HFFc6 (cell line): ENCODE measurements at places on chromosomes 4 and X.
A peak's percentile ranks its signal among the peaks of the same experiment; 100 is the strongest.

- DNase-seq, result peak; percentile 49
Measured at GRCh38 chr4:168514249-168514852, 17.5 kb downstream of the PALLD start.

DNA sequence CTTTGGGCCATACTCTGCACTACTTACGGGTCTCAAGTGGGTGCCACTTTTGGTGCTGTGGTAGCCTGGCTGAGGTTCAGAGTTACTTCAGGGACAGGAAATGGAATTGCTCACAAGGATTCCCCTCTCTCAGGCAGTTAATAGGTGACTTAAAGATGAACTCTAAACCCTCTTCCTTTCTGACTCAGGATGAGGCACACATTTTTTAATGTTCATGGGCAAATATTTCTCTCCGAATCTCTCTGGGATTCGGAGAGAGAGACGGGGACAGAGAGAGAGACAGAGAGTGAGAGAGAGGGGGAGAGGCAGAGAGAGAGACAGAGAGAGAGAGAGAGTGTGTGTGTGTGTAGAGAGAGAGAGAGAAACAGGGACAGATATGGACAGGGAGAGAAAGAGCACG lies 79.8 kb downstream of the NYX start:
- DNase-seq, result peak; percentile 44

GRCh38 chr4:186351668-186352194 lies 85.7 kb downstream of the F11 start:
- DNase-seq, result no peak

- DNase-seq, result no peak
Measured at GRCh38 chr4:15381806-15382338, 46.0 kb upstream of the C1QTNF7 start.

GRCh38 chr4:94472056-94472826 lies 20.5 kb downstream of the PDLIM5 start:
- DNase-seq, result peak; percentile 86

GRCh38 chr4:102842367-102842766 lies 15.0 kb upstream of the UBE2D3 start:
- DNase-seq, result no peak

DNA sequence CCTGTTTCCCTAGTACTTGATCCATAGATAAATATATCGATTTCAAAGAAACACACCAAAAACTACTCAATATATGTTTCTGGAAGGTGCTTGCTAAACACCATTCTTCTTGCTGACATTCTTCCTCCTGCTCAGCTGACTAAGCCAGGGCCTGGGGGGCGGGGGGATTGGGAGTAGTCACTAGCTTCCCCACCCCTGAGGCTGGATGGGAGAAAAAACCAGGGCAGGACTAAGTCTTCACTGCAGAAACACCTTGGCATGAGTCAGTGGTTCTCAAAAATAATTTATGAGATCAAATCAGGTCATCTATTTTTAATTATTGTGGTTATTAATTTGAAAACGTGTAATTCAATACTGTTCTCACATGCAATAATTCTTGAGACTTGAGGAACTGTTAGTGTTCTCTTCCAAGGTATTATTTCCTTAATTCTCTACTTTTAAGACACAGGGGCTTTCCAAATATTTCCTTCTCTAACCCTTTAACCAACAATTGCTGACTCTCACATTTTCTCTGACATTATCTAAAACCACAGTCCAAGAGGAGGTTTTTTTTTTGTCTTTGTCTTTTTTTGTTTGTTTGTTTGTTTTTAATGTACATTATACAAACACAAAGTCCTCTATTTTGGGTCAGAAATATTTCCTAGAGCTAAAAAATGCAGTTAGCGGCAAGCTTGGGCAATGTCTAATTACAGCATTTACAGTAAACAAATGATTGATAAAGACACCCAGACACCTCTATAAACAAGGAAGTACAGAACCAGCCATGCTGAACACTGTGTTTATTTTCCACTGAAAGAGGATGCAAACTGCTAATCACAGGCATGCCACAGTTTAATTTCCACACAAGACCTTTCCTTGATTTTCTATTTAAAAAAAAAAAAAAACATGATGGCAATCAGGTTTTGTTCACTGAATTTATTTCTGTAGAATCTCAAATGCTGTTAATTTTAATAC lies 120.3 kb upstream of the USP9X start:
- no peak for DNase-seq

- no peak for DNase-seq
Measured at GRCh38 chrX:149563359-149563758, 13.6 kb upstream of the HSFX3 start.

DNA sequence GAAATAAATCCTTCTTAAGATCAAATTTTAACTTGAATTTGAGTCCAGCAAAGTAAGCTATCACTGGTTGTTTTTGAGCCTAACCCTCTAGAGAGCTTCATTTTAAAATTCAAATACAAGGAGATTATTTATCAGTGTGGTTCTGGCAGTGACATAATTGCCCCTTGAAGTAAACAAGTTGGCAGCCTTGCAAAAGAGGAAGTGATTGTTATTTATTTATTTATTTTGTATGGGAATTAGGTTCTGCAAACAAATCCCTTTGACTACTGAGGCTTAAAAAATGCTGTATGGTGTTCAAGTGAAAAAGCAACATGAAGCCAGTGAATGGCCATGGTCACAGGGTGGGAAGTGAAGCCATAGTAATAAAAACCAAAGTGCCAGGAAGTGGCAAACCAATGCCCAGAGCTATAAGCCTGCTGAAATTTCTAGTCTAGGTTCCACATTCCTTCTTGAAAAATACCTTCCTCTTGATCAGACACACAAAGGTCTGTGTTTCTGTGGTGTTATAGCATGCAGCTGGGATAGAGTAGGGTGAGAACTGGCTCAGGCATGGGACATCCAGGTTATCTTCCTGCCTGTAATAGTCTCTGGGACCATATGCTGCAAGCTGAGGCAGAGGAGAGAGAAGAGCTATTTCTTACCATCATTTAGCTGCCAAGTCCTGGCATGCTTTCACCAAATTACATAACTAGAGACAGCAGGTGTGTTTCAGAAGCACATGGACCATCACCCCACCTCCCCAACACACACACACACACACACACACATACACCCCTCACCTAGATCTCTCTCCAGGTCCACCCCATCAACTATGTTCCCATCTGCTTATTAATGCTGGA lies 47.1 kb upstream of the TSPAN7 start:
- DNase-seq, result no peak

DNA sequence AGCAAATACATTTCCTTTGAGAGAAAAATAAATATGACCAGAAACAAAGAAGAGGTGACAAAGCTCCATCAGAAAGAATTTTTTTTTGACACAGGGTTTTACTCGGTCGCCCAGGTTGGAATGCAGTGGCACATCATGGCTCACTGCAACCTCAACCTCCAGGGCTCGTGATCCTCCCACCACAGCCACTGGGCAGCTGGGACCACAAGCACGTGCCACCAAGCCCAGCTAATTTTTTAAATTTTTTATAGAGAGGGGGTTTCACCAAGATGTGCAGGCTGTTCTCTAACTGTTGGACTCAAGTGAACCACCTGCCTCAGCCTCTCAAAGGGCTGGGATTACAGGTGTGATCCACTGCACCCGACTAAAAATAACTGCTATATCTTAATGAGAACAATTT lies 10.3 kb downstream of the ADH5 start:
- no peak for DNase-seq

DNA sequence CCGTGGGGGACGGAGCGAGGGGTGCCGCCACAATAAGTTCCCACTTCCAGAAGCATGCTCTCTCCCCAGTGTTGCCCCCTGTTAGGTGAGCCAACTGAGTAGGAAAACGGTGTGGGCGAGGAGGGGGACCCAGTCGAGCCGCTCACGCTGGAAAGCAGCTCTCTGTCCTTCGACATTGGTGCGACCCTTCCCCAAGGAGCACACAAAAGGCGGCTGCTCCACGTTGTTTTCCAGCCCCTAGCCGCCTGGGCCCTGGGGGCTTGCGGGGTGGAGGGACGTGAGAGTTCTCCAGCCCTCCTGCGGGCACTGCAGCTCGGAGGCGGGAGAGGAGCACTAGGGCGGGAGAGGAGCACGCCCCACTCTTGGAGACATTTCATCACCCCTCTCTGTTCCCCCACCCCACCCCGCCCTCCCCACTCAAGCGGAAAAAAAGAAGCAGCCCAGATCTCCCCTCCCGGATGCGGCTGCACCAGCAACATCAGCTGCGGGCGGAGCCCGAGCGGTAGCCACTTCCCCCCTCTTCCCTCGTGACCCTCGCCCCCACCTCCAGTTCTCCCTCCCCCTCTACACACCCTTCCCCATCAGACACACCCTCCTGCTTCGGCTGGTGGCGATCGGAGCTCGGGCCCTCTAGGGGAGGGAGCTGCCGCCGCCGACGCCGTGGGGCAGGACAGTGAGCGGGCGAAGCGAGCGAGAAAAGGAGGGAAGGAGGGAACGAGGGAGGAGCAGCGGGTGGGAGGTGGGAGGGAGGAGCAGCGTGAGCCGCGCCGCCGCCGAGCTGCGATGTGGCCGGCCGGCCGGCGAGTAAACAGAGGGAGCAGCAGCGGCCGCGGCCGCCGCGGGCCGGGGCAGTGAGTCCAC lies at the start of gene DOCK11:
Gene DOCK11, plus strand, starts transcription at position 755 of the 861 bp plus-strand sequence. CDS start 157 bp downstream, outside the sequence.
- DNase-seq, result peak; percentile 65

- DNase-seq, result no peak
Measured at GRCh38 chrX:139287155-139287924, 243.2 kb upstream of the F9 start.

- peak; percentile 45 for DNase-seq
Measured at GRCh38 chr4:124278477-124278876, 434.1 kb downstream of the ANKRD50 start.

DNA sequence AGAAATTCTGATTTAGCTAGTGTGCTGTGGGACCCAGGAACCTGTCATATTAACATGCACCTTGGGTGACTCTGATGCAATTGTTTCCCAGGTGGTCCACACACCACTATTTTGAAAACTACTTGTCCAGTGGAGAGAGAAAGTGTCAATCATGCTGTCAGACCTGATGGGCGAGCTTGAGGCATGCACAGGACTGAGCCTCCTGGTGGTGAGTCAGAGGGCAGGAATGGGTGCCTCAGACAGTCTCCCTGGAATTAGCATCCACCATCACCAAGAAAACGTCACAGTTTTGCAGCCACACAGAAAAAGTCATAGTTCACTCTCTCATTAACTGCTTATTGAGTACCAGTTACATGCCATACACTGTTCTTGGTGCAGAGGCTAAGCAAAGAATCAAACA lies 181.8 kb upstream of the MAOA start:
- DNase-seq, result no peak

DNA sequence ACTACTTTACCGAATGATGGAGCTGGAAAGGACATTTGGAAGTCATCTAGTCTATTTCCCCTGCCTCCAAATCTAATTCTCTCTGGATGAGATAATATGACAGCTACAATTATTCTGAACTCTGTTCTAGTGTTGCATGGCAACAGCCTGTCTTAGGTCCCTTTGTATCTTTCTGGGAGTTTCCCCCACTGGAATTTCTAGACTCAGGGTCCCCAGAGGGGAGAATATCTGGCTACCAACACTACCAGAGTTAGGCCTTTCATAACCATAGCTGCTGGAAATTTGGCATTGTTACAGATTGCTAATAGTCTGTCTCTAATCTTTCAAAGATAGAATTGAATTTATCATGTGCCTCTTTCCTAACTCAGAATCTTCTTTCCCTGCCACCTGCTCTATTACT lies 4.5 kb downstream of the MSN start:
- DNase-seq, result no peak

GRCh38 chr4:110630688-110631402 lies 8.0 kb upstream of the PITX2 start:
- DNase-seq, result no peak

DNA sequence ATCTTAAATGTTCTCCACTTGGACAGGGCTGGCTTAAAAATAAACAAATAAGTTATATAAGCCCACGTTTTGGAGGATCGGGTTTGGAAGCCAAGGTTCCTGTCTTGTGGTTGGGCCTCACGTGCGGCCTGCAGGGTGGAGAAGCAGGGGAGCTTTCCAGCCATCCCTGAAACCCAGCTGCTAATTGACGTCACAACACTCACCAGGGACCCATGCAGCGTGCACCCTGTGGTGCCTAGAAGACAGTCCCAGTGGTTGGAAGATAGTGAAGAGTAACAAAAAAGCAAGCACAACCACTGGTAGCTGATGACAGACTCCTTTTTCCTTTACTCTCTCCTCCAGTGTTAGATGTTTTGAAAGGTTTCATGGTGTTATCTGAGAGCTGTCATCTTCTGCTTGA lies 142.0 kb upstream of the RBPJ start:
- no peak for DNase-seq

GRCh38 chr4:139554642-139554892 lies 1.5 kb downstream of the SETD7 start:
- no peak for DNase-seq

DNA sequence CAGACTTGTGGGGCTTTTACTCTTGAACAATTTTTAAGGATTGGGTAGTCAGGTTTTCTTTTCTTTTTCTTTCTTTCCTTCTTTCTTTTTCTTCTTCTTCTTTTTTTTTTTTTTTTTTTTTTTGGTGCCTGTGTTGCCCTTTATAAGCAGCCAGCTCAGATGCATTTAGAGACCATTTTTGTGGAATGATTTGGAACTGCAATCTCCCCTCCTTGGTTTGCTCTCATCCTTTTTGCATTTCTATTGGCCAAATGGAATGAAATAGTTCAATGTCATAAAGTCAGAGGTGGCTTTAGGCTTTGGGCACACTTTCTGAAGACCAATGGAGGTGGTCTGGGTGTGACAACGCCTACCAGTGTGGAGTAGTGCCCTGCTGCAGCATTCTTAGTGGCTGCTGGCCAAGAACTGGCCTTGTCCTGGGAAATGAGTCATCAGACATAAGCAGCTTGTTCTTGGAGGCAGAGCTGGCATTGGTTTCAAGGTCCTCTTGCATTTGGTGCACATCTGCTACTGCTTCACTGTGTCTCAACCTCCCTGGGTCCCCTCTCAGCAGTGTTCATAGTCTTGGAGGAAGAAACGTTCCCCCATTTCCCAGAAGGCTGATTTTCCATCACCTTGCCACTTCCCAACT lies 84.5 kb downstream of the CT47B1 start:
- DNase-seq, result peak; percentile 64

DNA sequence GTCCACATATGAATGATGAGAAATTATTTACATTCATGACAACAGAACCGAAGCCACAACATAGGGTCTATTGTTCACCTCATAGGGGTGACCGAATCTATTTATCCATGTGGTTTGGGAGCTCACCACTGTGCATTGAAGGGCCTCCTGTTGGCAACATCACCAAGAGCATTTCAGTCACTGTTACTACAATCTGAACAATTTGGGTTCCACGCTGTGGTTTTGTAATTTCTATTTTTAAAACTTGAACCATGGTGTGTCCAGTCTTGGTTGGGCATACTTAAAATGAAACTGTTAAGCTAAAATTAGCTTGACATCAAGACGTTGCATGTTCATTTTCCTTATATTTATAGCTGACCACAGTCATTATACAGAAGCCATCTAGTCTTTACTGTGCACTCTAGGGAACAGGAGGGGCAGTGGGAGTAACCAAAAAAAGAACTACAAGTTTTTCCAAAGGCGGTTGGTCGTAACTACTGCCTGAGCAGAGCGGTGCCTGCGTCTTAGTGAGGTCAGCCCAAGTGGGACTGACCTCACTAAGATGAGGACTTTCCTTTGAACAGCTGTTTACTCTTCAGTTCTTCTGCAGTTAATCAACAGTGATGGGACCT lies 192.1 kb downstream of the SPRY1 start:
- peak; percentile 9 for DNase-seq

GRCh38 chrX:9189286-9189685 lies 155.4 kb upstream of the FAM9B start:
- no peak for DNase-seq
